ENCODE measurements at places on chromosomes 3 and 15.

DNA sequence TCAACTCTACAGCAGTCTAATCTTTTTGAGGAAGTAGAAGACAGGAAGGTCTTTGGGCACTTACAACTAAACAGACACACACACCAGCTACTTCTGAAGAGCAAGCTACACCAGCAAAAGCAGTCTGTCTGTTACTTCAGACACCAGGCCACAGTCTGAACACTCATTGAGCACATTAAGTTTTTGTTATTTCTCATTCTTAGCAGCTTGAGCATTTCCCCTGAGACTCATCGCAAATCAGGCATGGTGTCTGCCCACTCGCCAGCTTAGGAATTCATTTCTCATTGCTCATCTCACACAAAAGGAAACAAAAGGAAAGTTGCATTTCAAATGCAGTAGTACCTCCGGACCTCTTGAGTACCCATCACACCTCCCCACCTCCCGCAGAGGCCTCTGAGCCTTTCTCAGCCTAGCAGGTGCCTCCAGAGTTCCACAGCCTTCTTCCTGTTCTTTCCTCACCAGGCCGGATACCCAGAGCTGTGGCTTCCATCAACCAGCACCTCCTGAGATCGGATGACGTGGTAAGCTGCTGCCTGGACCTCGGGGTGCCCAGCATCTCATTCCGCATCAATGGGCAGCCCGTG, 302.0 kb downstream of the RYR3 start:
- no peak for DNase-seq

DNA sequence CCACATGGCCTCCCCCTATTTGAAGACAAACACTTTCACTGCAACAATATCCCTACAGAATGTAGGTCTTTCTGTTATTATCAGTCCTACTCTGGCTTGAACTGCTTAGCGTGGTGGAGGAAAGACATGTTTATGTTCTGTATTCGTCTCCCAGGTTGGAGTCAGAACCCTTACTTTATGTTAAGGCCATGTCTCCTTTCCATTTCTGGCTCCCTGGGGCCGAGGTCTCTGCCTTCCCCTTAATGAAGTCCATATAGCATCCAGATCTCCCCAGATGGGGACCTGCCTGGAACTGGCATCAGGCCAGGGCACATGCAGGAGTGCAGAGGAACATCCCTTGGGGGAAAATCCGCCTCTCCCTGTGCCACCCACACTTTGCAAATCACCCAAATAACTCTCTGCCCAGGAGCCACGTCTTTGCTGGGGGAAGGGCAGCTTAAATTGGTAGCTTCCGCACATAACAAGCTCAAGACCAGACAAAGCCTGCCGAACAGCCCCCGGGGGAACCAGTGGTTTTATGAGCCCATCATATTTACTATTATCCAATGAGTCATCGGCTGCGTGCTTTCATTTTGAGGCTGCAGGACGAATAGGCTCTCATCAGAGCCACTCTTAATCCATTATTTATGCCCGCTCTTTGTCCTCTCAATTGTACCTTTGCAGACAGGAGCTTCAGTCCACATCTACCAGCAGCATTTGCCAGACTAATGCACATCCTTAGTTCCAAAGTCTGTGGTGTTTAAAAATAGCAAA, 237.0 kb downstream of the UACA start:
- DNase-seq = peak; percentile 52

DNA sequence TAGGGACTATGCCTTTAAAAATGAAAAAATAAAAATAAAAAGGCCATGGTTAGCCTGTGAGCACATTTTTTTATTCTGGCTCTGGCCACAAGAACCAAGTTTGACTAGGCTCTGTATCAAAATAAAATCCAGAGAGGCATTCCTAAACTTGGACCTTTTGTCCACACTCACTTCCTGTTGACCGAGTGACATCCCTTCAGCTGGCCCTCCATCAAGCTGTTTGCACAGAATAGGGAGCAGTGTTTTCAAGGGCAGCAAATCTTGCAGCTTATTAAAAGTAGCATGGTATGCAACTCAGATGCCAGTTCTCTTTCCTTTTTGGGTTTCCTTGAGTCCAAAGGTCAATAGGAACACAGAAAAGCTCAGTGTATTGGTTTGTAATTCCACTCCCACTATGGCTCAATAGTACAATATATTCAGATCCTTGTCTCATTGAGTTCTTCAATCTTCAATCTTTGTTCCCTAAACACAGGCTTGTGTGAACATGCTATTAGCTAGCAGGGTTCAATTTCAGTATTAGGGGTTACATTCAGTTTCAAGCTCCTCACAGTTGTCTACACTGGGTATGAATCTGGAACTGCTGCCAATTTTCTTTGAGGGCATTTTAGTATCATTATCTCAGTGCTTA, 244.5 kb downstream of the RBMS3 start:
- DNase-seq = no peak

- DNase-seq = no peak
Measured at GRCh38 chr3:191330530-191331048, 263 bp upstream of the UTS2B start.

DNA sequence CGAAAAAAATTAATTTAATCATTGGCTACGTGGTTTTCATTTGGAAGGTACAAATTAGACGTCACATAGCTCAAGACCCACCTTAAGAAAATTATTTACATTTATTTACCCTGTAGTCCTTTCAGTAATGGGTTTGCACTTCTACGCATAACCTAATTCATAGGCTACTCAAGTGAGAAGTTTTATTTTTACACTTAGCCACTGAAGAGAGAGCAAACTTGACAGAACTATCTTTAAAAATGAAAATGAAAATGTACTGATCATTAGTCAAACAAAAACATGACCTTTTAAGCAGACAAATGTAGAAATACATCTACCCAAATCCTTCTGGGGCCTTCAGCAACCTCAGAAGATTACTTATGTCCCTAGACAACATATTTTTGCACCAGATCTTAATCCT, 269.4 kb upstream of the TTC14 start:
- DNase-seq = no peak

DNA sequence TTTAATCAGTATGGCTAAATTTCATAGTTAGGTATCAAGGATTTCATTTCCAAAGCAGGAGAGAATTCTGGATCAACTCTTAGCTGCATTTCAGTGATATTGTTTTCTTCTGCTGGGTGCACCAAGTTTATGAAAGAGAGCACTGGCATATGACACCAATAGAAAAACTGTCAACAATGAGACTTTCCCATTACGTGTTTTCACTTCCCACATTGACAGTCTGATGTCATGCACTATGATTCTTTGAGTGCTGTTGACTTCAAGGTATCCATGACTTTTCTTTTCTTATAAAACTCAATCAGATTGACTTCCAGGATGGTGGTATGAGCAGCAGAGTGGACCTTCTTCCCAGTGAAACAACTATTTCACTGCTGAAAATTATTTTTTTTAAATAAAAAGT, 476.1 kb downstream of the EDEM1 start:
- no peak for DNase-seq

- no peak for DNase-seq
Measured at GRCh38 chr15:31470756-31471155, 144.1 kb downstream of the KLF13 start.

GRCh38 chr15:87728998-87729397, 527.5 kb downstream of the NTRK3 start:
- no peak for DNase-seq

DNA sequence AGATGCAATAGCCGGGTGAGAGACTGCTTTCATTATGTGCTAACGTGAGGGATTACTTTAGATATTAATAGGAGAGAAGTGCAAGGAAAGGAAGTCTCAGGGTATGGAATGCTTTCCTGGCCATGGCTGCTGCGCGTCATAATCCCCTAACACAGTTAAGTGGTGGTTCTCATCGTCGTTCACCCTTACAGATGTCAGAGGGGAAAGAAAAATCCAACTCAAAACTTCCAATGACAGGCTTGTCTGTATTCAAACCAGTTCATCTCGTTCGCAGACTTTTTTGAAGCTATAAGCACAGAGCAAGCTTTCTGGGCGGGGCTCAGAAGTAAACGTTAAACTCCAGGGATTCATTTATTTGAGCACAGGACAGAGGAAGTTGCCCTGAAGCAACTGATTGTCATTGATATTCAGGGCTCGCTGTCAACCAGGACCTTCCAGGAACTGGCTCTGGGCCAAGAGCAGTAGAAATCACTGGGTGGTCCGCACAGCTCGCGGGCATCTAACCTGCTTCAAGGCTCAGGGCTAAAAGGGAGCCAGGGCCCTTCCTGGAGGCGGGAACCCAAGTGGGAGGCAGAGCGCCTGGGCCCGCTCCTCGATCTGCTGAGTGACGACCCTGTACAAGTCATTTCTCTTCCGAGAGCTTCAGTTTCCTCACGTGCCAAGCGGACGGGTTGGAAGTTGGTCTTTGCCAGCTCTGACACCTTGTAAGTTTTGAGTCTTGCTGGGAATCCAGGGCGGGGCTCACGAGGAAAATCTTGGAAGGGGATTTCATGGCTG, 1.1 kb upstream of the LPP start:
- peak; percentile 36 for DNase-seq

GRCh38 chr3:138829886-138830510, 4.7 kb downstream of the PIK3CB start:
- DNase-seq = no peak

DNA sequence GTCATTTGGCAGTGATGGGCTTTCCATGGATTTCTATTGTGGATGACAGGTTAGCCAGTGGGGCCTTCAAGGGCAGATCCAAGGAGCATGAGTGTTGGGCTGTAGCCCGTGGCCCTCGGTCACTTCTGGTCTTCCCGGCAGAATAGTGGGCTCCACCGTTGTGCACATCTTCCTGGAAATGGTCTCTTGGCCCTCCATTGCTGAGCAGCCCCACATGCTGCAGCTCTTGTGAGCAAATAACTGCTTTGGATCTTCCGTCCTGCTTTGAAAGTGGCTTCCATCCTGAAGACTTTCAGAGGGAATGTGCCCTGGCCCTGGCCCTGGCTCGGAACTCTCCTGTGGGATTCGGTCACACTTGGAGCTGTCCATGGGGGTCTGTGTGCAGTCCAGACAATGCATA, 102.8 kb downstream of the SNRPN start:
- DNase-seq = peak; percentile 9

- DNase-seq = peak; percentile 42
Measured at GRCh38 chr3:59442046-59442445, 392.2 kb upstream of the CFAP20DC start.

GRCh38 chr3:38003817-38004414, 13.3 kb downstream of the VILL start:
- no peak for DNase-seq

DNA sequence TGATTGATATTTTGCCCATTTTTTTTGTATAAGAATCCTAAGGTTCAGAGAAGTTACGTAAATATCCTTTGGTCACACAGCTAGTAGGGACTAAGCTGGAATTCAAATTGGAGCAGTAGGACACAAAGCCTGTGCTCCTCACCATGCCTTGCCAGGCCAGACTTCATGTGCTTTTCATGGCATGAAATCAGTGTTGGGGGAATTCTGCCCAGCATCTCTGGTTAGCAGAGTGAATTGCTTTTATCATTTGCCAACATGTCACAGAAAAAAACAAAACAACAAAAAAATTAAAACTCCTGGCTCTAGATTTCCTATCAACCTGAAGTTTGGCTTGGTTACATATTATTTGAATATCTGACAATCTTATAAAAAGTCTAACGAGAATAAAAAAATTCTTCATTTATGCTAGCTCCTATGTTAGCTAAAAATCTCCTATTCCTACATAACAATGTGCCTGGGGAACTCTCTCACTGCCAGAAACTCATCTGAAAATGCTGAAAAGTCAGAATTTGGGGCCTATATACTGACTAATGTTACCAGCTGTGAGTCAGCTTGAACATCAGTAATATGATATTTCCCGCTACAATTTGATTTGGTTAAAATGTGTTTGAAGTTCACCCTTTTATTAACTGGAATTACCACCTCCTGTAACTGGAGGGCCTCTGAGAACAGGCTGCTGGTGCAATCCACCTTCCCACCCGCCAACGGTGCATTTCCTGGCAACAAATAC, 141.7 kb downstream of the TIGIT start:
- DNase-seq = no peak

DNA sequence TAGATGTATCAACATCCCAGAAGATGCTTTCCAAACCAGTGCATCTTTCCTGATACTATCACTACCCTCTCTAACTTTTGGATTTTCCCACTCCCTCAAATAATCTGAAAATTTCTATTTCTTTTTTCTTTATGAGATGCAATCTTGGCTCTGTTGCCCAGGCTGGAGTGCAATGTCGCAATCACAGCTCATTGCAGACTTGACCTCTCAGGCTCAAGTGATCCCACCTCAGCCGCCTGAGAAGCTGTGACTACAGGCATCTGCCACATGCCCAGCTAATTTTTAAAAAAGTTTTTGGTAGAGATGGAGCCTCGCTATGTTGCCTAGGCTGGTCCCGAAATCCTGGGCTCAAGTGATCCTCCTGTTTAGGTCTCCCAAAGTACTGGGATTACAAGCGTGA, 239.7 kb downstream of the SUCLG2 start:
- no peak for DNase-seq

DNA sequence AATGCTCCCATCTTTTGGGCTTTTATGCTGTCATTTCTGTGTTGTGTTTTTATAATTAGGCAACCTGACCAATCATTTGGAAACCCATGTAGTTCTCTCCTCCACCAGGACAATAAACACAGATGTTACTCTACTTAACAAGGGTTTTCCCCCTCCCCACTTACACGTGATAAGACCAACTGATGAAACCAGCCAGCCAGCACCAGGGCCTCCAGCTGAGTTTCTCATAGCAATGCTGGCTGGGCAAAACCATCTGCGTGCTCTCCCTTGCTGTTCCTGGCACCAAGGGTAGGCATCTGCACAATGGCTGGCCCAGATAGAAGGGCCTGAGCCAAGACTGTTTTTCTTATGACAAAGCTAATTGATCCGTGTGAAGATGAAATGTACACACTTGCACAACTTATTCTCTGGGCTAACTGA, 310.4 kb downstream of the PLCL2 start:
- peak; percentile 58 for DNase-seq

DNA sequence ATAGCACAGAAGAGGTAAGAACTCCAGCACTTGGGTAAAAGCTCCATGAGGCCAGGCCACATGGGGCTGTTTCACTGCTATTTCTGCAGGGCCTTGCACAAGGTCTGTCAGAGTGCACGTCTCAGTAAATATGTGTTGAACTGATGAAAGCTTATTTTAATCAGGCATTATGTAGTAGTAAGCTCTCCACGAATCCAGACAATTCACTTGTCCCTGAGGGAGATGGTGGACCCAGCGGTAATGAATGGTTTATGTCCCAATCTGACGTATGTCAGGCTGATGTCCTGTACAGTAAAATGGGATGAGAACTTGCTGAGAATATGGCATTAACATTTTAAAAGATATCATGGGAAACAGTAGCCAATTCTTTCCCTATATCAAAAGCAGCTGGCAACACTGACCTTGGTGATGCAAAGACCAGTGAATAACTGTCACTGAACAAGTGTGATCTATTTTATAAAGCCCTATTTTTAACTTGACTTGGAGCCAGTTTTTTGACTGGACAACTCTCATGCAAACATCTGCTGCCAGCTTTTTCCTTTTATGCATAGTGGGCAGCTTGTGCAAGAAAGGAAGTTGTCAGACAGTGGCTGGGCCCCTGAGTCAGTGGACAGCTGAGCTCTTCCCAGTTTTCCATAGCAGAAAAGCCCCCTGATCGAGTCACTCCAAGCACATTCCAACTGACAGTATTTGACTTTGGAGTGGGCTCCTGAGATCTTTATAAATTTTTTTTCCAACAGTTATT, 519.8 kb upstream of the MDFIC2 start:
- DNase-seq = no peak

GRCh38 chr15:62588938-62589670, 424.0 kb upstream of the C2CD4B start:
- no peak for DNase-seq

GRCh38 chr15:90414408-90415028, 26.5 kb downstream of the IQGAP1 start:
- no peak for DNase-seq
